Caudate nucleus (tissue), 63 donors: ENCODE measurements at places on chromosomes 5 and 9.

DNA sequence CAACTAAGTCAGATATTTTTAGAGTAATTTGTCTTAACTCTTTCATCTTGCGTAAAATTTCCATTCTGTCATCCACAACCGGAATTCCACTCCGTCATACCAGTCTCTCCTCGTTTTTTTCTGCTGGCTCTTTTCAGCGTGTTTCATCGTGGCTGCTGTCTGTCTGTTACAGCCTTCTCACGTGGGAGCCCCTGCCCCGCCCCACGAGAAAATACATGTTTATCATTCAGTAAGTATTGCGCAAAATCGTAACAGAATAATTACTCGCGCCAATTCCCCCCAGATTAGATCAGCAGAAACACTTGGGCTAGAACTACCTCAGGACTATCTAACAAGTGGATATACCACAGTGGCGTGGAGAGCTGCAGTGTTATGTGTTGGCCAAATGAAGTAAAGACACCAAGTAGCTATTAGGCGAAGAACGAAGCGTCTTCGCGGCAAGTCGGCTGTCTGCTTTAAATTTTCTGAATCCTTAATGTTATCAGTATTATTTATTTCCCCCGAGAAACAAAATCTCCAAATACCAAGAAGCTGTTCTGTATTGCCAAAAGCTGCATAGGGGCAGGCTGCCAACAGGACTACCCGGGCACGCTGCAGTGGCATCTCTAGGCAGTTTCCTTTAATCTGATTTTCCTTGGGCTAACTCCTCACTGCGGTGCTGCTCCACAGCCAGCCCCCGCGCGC lies 566 bp upstream of the FOCAD start:
- no peak for DNase-seq

DNA sequence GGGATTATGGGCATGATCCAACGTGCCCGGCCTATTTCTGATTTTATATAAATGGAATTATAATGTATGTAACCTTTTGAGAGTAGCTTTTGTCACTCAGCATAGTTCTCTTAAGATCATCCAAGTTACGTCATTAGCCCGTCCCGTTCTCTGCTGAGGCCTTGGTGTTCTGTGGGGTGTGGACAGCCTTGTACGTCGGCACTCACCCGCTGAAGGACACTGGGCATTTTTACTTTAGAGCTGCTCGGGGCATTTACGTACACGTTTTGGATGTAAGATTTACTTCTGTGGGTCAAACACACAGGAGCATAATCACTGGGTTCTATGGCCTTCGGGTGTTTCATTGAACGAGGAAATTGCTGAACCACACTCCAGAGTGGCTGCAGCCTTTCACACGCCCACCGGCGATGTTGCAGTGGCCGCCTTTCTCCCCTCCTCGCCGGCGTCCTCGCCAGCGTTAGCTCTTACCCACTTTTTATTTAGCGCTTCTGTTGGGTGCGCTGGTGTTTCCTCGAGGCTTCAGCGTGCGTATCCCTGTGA lies 101.8 kb downstream of the EHMT1 start:
- DNase-seq = no peak

DNA sequence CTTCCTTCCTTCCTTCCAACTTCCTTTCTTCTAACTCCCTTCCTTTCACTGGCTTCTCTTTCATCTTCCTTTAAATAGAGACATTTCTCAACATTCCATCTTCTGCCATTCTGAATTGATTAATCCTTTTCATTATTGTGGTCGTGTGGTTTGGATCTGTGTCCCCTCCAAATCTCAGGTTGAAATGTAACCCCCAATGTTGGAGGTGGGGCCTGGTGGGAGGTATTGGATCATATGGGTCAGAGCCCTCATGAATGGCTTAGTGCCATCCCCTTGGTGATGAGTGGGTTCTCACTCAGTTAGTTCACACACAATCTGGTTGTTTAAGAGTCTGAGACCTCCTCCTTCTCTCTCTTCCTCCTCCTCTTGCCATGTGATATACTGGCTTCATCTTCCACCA lies 130.9 kb upstream of the SV2C start:
- no peak for DNase-seq

- no peak for DNase-seq
These were observed 43.4 kb upstream of the N4BP3 start for GRCh38 chr5:178069909-178070308.

DNA sequence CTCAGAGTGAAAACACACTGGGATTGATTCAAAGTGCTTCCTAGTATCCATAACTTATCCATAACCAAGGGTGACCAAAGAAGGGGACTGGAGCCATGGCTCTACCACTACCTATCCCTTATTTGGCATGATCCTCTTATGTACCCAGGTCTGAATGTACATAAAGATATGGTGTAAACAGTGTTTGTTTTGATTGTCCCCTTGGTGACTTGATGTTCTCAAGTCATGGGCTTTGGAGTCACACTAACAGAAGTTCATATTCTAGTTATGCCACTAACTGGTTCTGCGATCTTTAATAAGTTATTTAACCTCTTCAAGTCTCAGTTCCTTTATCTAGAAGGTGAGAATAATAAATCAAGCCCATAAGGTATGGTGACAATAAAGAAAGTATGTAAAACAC lies 283.4 kb upstream of the PTGER4 start:
- no peak for DNase-seq

- no peak for DNase-seq
These were observed 32.1 kb downstream of the MTMR12 start for GRCh38 chr5:32280656-32281081.
